ENCODE measurements at places on chromosomes 5 and 9.
A peak's percentile ranks its signal among the peaks of the same experiment; 100 is the strongest.

DNA sequence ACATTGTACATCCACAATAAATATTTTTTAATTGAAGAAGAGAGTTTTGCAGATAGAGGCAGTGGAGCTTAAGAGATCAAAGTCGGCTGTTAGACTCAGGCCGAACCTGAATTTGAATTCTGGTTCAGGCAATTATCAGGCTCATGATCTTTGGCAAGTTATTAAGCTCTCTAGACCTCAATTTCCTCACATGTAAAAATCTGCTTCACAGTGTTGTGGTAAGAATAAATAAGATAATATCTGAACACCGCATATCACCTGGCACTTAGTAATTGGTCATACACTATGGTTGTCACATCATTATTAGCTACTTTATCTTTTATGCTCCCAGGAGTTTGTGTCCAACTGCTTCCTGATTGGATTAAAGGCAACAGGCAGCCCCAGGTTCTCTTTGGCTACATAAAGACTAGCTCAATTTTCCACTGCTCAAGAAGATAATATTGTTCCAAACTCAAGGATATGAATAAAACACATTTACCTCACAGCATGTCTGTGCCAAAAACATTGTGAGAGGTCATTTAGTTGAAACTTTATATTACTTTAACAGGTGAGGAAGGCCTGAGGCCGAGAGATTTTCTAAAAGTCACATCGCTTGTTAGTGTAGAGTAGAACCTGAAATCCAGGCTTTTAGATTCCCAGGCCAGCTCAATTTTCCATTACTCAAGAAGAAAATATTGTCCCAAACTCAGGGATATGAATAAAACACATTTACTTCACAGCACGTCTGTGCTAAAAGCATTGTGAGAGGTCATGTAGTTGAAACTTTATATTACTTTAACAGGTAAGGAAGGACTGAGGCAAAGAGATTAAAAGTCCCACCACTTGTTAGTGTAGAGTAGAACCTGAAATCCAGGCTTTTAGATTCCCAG is 289.2 kb upstream of the PTGER4 start:
- no peak for DNase-seq

GRCh38 chr5:81694726-81695125 is 56.2 kb downstream of the SSBP2 start:
- DNase-seq: no peak

- DNase-seq: no peak
Observed at GRCh38 chr5:109707531-109707930, 17.8 kb downstream of the MAN2A1 start.

GRCh38 chr5:79837761-79838551 is 148.3 kb downstream of the CMYA5 start:
- no peak for DNase-seq

GRCh38 chr5:58970766-58971165 is 387.9 kb downstream of the RAB3C start:
- DNase-seq: no peak

DNA sequence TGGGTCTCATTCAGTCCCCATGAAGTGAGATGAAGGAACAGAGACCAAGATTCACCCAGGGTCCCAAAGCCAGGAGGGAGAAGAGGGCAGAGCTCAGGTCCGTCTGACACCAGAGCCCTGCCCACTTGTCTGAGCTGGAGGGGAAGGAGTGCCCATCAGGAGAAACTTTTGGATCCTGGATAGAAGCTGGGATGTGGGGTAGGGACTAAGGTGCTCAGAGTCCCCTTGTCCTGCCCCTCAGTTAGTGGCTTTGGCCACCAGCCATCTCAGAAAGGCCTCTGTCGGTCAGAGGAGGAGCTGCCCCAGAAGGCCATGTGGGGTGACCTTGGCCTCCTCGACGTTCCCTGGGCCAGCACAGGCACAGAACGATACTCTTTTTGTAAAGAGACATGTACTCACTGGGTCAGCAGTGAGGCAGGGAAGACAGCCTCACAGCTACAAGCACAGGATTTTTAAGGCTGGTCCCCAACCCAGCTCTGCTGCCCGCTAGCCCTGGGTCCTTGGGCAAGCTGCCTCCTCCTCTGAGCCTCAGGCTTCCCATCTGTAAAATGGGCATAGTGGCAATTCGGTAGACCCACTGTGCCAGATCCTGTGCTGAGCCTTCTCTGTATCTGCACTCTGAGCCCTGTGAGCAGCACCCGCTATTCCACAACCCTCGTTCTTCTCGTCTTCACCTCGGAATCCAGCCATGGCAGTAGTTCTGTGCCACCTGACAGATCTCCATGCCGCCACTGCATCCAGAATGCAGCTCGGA is 49.4 kb downstream of the C9orf50 start:
- no peak for DNase-seq

DNA sequence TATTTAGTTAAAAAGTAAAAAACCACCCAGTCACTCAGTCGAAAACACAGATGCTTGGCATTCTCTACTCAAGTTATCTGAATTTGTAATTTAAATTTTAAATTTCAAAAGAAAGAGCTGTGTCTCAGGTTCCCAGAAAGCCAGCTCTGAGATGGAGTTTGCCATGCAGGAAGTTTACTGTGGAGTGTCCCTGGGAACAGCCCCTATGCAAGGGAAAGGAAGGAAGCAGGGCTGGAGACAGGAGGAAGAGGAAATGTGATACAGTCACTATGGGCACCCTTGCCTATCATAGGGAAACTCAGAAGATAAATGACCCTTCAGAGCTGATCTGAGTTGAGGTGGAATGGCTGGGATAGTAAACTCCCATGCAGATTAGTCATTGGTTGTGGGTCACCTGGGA is 408.8 kb upstream of the ACTBL2 start:
- DNase-seq: no peak

- DNase-seq: no peak
Observed at GRCh38 chr9:17462869-17463464, 115.9 kb upstream of the SH3GL2 start.

DNA sequence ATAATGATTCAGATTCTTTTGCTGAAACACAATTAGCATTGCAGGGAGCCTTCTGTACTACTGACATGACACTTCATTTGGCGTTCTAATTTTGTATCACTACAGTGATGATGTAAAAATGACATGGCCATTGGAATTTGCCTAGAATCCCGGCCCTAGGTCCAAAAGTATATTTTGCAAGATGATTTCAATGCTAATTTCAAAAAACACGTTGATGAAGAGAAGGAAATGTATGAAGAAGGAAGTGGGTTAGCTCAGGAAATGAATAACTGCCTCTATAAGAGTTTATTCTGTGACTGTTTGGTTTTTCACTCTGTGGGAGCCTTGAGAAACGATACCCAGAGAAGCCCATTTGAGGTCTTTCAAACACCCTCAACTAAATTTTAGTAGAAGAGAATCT is 59.3 kb downstream of the OSTF1 start:
- no peak for DNase-seq

- no peak for DNase-seq
Observed at GRCh38 chr9:14262827-14263226, 51.1 kb downstream of the NFIB start.

- no peak for DNase-seq
Observed at GRCh38 chr5:38433160-38433861, 123.1 kb downstream of the LIFR start.

DNA sequence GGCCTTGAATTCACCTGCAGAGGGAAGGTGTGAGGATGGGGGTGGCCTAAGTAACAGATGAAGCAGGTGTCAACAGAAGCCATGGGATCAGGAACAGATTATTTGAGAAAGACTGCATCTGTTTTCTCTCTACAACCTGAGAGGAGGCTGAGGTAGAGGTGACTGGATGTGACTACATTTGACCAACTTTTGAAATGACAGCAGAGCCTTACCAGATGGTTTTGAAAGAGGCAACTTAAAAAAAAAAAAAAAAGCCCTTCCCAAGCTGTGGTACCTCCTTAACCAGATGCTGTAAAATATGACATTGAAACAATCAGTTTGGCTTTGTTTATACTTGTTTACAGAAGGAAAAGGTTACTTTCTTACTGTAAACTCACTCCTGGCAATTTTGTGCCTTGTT is 108.6 kb downstream of the TRIO start:
- no peak for DNase-seq

DNA sequence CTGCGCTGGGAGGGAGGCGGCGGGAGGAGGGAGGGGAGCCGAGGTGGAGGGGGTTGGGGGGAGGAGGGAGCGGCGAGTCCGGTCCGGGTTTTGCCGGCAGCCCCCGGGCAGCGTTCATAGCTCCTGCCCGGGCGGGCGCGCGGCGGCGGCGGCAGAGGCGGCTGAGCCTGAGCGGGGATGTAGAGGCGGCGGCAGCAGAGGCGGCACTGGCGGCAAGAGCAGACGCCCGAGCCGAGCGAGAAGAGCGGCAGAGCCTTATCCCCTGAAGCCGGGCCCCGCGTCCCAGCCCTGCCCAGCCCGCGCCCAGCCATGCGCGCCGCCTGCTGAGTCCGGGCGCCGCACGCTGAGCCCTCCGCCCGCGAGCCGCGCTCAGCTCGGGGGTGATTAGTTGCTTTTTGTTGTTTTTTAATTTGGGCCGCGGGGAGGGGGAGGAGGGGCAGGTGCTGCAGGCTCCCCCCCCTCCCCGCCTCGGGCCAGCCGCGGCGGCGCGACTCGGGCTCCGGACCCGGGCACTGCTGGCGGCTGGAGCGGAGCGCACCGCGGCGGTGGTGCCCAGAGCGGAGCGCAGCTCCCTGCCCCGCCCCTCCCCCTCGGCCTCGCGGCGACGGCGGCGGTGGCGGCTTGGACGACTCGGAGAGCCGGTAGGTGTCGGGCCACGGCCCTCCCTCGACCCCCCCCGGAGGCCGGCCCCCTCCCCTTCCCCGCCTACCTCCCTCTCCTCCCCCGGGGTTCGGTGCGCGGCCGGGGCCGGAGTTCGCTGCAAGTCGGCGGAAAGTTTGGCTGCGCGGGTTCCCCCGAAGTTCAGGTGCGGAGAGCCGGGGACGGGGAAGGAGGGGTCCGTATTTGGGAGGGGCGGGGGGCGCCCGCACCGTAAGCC is at the start of gene CXXC5:
TSS of gene CXXC5 (plus strand) at position 145 of the 877 bp plus-strand sequence. CDS start 32,175 bp downstream, outside the sequence.
- peak; percentile 50 for DNase-seq

DNA sequence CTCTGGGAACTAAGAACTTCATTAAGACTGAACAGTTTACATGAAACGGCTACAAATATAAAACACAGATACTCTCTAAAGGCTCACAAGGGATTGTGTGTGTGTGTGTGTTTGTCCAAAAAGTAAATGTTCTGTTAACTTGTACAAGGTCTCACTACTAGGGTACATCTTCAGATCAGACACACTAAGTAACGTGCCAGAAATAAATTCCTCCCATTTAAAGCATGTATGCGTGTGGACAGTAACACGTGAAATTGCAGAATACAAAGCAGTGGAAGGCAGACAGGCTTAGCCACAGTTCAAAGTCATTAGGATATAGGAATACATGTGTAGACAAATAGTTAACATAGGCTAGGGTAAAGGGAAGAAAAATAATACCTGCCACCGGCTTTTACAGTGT is 1.8 kb downstream of the BNC2 start:
- no peak for DNase-seq

DNA sequence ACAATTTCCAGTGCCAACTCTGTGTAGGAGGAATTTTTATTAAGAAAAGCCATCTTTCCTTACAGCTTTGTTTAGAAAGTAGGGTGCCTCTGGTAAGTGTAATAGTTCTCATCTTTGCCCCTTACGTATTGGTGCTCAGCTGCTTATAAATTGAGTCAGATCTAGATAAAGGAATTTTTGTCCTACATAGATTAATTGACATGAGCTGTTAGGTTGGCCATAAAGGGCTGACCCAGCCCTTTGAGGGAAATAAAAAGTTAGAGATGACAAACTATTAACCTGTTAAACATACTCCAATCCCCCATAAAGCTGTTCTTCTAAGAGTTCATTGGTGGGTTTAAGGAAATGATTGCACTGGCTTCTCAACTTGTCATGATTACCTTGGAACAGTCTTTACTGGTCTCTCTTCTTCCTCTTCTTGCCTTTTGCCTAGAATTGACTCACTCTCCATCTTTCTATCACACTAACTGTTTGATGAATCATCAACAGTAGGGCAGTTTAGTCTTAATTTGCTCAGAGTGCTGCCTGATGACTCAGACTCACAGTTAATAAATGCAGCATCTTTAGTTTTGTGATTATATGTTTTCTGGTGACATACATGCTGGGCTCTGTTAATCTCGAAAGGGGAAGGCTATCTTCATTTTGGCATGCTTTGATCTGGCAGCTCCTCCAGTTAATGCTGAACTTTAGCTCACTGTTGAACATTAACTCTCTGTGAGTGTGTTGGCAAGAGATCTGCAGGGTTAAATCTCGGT is 51.7 kb downstream of the ARHGAP26 start:
- DNase-seq: no peak

DNA sequence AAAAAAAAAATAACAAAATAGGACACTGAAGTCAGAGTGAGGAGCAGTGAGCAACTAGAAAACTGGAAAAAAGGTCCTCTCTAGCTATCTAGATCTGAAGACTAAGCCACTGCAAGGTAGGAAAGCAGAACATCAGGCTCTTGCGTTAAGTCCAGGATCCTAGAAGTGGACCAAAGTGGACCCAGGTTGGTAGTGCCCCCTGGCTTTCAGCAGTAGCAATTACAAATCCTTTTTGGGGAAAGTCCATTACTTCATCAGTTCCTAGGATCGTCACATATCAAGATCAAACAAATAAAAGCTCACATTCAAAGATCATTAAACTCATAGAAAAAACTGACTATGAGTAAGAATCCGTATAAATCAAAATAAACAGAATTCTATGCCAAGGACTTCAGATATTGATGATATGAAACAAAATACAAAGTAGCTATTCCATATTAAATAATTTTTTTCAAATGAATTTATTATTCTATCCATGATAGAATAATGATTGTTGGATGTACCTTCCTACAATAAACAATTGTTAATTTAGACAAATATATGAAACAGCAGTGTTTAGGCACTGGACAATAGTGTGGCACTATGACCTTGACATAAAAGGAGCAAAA is 6.5 kb upstream of the RICTOR start:
- peak; percentile 4 for DNase-seq

- DNase-seq: no peak
Observed at GRCh38 chr5:98624145-98624880, 149.2 kb upstream of the RGMB start.

- no peak for DNase-seq
Observed at GRCh38 chr9:111008158-111009075, 29.9 kb downstream of the LPAR1 start.

- no peak for DNase-seq
Observed at GRCh38 chr5:60836131-60836530, 7.9 kb downstream of the ELOVL7 start.

Data from T-cell (primary cell).